ENCODE measurements at places on chromosomes 16 and 17.
A peak's percentile ranks its signal among the peaks of the same experiment; 100 is the strongest.

GRCh38 chr17:41692722-41693521, 4.2 kb downstream of the EIF1 start:
- no peak for DNase-seq

DNA sequence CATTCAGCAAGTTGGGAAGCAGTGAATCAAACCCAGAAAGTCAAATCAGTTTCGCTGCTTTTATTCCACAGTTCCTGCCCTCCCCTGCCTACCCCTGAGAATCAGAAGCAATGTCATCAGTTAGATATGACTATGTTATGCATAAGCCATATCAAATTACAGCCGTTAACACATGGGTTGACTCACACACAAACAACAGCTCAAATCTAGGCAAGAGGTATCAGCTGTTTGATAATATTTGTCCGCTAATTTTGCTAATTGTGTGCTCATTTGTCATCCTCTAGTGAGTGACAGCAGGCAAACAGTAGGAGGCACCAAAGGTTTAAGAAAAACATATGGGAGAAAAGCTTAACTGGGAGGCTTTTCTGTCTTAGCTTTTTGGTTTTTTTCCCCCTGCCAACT, 327.4 kb upstream of the CCL2 start:
- no peak for DNase-seq

GRCh38 chr16:79372503-79373184, 227.9 kb downstream of the MAF start:
- no peak for DNase-seq

- DNase-seq, result no peak
Observed at GRCh38 chr17:63681530-63681929, 18.4 kb downstream of the LIMD2 start.

DNA sequence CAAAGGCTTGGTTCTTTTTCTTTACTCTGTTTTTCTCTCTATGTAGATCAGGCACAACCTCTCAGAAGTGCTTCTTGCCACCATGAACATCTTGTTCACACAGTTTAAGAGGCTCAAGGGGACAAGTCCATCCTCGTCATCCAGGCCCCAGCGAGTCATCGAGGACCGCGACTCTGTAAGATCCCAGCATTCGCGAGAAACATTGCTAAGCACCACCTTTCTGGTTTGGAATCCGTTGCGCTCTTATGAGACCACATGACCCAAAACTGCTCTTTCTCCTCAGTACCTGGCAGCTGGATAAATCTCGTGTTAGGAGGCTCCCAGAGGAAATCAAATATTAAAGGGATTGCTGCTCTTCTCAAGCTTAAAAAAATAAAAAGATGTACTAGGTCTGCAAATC, 23.3 kb upstream of the SLC12A3 start:
- no peak for DNase-seq

DNA sequence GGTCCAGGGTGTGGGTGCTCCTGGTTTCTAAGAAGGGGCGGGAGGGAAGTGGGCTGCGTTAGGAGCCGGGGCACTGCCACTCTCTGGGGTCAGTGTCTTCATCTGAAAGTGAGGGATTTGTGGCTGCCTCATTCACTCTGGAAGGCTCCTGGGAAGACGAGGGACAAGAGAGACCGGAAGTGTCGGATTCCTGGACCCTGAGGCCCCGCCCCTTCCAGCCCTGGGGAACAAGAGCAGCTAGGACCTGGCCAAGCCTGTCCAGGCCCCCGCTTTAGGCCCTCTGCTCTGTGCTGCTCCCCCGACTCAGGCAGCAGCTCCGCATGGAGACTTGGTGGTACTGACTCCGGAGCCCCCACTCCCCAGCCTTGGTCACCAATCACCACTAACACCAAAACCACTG, 6.5 kb downstream of the LGALS3BP start:
- DNase-seq, result peak; percentile 77

- DNase-seq, result no peak
Observed at GRCh38 chr16:69316595-69317034, 5.5 kb downstream of the VPS4A start.

DNA sequence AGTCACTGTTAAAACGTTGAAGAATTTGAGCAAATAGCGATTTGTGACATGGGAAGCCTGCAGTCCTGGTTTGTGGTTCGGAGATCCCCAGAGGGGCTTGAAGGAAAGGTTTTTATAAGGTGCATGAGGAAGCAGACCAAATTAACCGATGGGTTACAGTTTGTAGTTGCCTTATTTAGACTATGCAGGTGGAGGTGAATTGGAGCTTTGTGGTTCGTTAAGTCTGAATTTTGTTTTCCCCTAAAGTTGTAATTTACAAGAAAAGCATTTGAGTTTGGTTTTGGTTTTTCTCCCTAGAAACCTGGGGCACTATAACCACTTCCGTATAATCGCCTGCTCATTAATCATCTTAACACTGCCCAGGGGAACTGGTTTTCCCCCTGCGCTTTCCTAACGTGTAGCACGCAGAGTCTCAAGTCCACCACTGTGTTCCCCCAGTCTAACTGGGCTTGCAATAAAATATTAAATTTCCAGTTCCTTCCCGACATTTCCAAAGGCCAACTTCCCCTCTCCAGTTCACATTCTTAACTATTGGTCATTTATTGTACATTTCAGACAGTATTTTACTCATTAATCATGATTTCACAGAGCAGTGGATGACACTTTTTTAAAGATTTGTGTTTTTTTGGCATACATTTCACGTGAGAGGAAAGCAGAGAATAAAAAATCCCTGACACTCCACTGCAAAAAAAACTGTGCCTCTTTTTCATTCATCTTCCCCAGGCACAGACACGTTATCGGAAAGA, 932 bp downstream of the ZNF267 start:
- no peak for DNase-seq

GRCh38 chr16:77555126-77555525, 120.3 kb upstream of the ADAMTS18 start:
- DNase-seq, result no peak

GRCh38 chr17:64441772-64442540, 7.0 kb upstream of the MILR1 start:
- DNase-seq, result no peak

DNA sequence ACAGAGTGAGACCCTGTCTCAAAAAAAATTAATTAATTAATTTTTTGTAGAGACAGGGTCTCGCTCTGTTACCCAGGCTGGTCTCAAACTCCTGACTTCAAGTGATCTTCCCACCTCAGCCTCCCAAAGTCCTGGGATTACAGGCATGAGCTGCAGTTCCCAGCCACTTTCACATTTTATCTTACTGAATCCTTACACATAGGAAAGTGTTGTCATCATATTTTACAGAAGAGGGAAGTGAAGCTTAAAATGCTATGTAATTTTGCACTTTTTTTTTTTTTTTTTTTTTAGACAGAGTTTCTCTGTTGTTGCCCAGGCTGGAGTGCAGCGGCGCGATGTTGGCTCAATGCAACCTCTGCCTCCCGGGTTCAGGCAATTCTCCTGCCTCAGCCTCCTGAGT, 21.1 kb upstream of the ZNF629 start:
- DNase-seq, result no peak

DNA sequence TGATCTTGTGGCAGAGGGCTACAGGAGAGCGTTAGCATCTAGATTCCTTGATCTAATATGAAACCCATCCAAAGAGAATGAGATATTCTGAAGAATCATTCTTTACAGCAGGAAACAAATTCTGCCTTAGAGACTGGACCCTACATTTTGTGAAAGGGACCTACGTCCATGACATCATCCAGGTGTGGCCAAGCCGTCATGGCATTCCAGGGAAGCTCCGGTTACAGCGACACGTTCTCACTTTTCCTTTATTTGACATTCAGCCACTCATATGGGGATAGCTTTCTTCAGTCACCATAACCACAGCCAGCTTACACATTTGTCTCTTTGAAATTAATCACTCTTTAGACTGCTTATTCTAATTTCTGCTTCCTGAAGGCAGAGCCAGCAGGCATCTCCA, 408.1 kb downstream of the XYLT1 start:
- no peak for DNase-seq

- no peak for DNase-seq
Observed at GRCh38 chr17:58741121-58741625, 14.5 kb upstream of the PPM1E start.

- DNase-seq, result no peak
Observed at GRCh38 chr16:17348042-17348783, 122.5 kb downstream of the XYLT1 start.

DNA sequence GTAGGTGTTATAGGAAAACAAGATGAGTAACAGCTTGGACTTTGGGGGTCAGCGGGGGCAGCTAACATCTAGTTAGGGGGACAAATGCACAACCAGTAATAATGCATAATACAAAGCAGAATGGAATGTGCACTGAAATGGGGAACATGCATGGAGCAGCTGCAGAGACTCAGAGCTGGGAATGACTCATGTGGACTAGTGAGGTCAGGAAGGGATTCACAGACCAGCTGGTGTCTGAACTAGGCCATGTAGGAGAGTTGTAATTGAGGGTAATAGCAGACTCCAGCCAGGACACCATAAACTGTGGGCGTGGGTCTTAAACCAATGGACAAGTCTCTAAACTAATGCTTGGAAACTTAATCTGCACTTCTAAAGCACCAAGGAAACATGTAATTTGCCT, 176.8 kb upstream of the ASIC2 start:
- no peak for DNase-seq
